ENCODE measurements at places on chromosomes 11 and 22.

DNA sequence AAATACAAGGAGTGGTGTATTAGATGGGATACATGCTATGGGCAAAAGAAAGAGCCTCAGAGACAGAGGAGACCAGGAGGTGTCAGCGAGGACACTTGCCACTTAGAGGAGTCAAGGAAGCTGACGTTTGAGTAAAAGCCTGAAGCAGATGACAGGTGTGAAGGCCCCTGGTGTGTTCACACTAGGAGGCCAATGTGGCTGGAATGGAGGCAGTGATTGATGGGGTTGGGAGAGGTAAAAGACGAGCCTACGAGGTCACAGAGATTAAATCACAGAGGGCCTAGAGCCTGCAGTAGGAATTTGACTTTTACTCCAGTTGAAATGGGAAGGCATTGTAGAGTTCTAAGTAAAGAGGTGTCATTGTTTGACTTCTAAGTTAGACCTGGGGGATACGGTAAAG lies 12.0 kb upstream of the GDPD5 start:
- no peak for DNase-seq

DNA sequence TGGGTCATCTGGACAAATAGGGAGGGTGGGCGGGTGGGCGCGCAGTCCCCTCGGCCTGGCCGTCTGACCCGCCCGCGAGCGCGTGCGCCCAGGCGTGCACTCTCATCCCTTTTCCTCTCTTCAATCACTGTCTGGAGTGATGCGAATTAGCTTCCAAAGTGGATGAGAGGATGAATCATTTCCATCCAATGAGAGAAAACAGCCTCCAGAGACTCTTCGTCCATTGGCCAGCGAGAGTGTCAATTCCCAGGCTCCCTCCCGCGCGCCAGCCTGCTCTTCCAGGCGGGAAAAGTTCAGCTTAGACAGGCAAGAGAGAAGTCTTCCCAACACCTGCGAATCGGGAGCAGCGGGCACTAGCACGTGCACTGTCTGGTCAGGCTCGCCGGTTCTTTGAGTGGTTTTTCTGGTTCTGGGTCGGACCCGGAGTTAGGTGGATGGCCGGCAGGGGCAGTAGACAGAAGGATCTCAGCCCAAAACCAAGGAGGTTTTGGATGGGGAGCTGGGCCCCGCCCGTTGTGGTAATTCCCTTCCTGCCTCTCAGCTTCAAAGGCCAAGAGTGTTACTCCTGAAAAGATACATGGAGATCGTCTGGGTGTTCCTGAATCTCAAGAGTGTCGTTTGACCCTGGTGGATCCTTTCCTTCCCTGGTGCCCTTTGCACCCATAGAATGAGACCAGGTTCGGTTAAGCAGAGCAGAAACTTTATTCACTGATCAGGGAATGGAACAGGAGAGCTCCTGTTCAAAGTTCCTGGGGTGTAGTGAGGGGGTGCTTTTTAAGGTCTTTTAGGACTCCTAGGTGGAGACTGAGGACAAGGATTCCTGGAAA lies 33.4 kb upstream of the GLYATL1 start:
- DNase-seq, result no peak

DNA sequence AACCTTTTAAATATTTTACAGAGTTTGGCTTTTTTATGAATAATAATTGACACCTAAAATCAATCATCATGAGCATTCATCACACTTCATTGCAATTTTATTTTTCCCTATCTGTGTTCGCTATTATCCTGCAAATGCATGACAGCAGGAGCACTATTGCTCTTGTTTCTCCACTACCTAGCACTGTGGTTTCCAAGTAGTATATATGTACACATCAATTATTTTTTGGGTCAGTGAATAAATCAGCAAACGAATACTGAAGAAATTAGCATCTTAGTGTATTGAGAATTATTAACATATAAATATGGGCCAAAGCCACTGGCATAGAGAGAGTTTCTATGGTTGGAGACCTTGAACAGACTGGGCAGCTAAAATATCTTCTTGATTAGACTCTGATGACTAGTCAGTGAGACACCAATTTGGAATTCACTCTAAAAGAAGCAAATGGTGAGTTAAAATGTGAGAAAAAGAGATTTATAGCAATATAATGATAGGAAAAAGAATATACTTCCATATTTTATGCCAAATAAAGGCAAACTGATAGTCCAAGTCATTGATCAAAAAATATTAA lies 731.1 kb upstream of the LUZP2 start:
- no peak for DNase-seq

DNA sequence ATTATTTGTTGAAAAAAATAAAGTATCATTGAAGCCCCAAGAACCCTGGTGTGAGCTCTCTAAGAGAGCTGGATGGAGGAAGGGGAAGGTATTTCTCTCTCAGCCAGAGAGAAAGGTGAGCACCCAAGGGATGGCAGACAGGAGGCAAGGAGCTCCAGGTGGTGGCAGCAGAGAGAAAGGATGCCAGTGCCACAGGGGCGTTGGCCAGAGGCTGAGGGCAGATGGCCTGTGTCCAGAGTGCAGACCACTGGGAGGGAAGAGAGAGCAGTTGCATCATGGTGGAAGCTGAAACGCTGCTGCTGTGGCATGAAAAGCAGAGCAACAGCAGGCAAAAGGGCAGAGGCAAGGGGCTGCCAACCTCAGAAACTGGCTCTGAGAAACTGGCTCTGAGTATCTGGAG lies 8.5 kb downstream of the SPON1 start:
- DNase-seq, result peak; percentile 12

- no peak for DNase-seq
Observed at GRCh38 chr22:27513021-27513420, 288.5 kb downstream of the MN1 start.

DNA sequence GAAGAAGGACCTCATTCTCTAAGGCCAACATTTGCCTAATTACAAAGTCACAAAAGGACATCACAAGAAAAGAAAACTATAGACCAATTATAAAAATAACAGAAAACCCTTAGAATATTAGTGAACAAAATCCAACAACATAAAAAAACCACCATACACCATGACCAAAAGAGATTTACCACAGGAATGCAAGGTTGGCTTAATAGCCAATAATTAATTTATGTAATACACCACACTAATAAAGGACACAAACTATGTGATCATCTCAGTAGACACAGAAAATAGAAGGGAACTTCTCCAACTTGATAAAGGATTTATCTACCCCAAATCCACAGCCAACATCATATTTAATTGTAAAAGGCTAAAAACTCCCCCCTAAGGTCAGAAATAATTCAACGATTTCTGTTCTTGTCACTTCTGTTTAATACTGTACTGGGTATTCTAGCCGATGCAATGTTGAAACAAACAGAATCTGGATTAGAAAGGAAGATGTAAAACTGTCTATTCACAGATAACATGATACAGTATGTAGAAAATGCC lies 24.9 kb downstream of the CLTCL1 start:
- DNase-seq, result no peak

DNA sequence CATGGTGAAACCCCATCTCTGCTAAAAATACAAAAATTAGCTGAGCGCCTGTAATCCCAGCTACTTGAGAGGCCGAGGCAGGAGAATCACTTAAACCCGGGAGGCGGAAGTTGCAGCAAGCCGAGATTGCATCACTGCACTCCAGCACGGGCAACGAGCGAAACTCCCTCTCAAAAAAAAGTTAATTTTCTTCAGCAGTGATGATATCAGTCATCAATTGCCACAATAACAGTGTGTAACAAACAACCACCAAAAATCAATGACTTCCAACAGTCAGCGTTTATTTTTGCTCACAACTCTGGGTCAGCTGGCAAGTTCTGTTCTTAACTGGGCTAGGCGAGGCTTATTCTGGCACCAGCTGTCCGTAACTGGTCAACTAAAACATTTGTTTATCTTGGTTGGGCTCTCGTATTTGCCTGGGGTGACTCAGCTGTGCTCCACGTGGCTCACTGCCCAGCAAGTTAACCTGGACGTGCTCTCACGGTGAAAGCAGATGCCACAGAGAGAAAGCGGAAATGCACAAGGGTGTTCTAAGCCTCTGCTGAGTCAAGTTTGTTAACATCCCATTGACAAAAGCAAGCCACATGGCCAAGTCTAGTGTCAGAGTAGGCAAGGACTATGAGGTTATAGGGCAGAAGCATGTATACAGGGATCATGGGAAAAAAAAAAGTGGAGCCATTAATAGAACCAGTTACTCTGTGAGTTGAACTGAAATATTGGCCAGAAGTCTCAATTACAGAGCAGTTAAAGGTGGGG lies 52.1 kb downstream of the LHFPL7 start:
- no peak for DNase-seq

DNA sequence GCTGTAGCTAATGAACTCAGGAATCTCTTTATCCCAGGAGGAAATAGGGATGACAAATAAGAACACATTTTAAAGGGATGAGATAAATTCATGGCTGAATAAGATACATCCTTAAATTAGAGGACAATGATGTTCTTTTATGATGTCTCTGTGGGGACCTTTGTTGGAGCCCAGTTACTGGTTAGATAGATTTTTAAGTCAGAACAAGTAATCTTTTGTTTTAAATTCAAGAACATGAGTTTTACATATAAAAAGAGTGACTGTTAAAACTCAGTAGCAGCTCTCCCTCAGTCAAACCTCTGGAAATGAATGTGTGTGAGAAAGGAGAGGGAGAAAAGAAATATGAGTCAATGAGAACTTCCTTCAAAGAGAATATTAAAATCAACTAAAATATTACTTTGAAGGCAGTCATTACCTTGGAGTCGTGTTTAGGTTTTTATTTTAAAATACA lies 241.6 kb downstream of the SWAP70 start:
- no peak for DNase-seq

DNA sequence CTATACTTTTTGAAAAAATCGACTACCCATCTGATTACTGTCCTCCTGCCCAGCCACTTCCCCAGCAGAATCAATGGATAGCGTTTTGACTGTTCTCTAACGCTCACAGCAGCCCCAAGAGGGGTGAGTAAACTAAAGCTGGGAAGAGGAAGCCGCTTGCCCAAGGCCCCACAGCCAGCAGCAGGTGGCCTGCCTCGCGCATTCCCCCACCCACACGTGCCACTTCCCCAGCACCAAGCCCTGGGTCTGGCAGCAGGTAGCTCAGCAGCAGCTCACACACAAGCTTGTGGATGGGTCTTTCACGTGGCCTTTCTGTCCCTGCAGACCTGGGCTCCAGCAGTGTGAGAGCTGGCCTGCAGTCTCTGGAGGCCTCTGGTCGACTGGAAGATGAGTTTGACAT lies 34.3 kb downstream of the TOM1 start:
- DNase-seq, result no peak

GRCh38 chr11:113951537-113951936 lies 23.4 kb upstream of the HTR3A start:
- DNase-seq, result no peak

DNA sequence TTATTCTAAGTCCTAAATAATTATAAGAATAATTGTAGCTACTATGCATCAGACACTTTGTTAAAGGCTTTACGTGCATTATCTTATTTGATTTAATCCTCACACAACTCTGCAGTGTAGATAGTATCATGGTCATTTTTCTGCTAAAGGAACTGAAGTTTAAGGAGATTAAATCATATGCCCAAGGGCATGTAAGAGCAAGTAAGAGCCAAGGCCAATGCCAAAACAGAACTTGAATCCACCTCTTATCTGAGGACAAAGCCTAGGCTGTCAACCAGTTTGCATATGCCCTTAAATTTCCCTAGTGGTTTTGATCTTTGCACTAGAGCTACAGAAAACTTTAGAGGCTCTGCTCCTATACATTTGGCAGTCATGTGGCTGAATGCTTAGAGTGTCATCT lies 65.6 kb upstream of the OR5AK2 start:
- no peak for DNase-seq

DNA sequence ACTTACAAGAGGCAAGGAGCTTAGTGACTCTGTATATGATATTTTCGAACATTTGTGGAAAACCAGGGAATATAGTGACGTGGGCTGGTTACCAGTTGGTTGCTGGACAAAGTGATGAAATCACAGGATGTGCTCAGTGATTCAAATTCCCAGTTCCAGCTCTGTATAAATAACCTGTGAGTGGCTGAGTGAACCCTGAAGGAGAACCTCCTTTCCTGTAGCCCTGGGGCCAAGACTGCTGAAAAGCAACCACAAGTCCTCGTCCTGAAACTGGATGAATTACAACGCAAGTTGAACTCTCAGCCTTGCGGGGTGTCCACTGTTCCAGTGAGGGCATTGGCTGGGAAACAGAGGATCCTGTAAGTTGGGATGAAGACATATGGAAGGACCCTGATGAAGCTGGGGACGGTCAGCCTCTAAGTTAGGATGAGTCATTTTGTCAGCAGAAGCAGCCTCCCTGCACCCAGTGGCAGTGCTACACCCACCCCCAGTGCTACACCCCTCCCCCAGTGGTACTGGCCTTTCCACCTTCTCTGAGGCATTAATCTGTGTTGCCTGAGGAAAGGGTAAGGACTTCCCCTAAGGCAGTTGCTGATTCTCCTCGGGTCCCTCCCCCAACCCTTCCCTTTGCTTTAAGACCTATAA lies 22.0 kb upstream of the CD81 start:
- no peak for DNase-seq

- DNase-seq, result no peak
Observed at GRCh38 chr11:80031014-80031600, 590.3 kb upstream of the TENM4 start.

GRCh38 chr22:48245196-48245485 lies 1482.7 kb downstream of the TBC1D22A start:
- no peak for DNase-seq

GRCh38 chr11:112610996-112611750 lies 350.0 kb upstream of the NCAM1 start:
- DNase-seq, result no peak

DNA sequence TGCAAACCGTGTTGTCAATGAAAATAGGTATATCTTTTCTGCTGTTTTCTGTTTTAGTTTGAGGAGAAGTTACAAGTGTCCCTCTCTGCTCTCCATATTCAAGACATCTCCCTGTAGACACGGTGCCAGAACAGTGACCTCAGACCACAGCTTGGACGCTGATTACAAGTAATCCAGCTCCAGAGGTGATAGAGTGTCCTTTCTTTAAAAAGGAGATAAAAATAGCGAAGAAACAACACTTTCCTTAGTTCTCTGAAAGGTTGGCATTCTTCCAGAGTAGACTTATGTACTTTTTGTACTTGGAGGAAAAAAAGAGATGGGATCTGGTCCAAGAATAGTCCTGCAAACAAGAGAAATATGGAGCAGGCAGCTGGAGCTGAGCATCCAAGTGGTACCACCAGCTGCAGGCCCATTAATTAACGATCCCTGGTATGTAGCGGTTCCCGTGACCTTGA lies 43.0 kb upstream of the WT1 start:
- DNase-seq, result no peak

DNA sequence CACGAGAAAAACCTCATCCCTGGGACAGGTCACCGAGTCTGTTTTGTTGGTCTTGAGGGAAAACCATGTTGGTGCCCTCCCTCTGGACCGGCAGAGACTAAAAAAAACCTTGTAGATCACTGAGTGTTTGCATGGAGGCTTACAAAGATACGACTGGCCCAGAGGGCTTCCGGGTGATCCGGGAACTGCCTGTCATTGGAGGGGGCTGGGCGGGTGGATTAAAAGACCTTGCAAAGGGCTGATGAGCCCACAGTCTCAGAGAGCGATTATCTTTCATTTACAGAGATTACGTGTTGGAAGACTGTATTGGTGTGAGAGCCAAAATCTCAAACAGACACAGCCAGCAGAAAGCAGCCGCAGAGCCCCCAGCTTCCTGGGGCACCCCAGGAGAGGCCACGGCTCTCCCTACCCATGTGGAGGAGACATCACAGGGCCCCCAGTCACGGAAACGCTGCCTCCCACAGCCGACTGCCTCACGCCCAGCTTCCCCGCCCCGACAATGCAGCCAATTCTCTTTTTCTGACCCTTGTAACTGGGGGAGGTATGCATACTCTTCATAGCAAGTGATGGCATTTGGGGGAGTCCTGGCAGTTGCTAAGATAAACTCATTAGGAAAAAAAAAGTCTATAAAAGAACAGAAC lies 426.4 kb downstream of the CTTN start:
- no peak for DNase-seq

GRCh38 chr11:68048681-68049508 lies 10.1 kb downstream of the TCIRG1 start:
- DNase-seq, result no peak
